Activated naive CD4-positive, alpha-beta T cell (primary cell): ENCODE measurements at places on chromosomes 6 and 20.

DNA sequence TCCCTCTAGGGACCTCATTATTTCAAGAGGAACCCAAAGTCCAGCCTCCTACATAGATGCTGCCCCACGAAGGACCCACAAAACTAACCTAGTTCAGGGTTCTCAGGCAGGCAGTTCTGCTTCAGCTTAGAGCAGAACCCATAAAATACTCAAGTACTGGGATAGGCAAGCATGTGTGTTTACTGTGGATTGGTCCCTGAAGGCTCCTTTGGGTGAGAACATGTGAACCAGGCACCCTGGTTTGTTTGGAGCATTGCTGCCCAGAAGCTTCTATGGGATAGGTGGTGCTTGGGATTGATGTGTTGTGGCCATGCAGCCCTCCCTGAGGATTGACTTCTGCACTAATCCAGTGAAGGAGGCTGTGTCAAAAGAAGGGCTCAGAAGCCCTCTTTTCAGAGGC lies 14.9 kb upstream of the EFHC1 start:
- no peak for DNase-seq

DNA sequence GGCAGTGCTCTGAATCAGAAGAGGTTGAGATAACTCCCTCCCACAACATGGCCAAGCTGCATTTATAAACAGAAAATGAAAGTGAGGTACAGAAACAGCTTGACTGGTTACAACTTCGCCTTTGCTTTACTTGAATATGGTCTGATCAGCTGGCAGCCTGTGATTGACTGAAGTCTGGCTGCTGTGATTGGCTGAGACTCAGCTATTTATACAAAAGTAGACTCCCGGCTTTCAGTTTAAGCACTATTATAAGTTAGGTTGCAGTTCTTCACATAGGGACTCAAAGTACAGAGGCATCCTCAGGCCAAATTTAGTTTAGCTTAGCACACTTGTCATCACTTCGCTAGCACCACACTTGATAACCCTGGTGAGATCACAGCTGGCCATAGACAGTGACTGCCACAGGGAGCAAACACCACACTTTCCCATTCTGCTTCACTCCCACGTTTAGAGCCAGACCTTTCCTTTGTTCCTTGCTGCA lies 362.6 kb downstream of the EPM2A start:
- DNase-seq: no peak

- no peak for DNase-seq
Observed at GRCh38 chr6:51025082-51025777, 206.6 kb downstream of the TFAP2B start.

GRCh38 chr6:127716465-127716864 lies 139.5 kb downstream of the C6orf58 start:
- DNase-seq: no peak

GRCh38 chr20:49696594-49696993 lies 17.1 kb downstream of the B4GALT5 start:
- DNase-seq: no peak

DNA sequence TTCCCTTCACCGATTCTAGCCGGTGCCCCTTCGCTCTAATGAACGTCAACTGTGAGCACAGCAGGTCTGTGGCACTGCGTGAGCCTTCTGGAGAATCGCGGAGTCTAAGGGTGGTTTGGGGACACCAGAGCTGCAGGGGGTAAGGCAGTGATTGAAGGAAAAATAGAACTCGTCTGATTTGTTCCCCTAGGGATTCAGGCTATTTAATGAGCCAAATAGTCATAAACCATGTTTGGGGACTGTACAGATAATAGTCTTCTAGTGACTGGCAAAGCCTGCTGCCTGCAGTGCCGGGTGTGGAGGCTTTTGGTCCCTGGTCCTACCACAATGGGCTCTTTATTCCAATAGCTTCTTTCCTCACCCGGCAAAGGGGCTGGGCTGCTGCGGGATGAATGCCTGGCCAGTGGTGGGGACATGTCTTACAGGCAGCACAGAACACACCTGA lies 11.1 kb upstream of the NTSR1 start:
- no peak for DNase-seq

- no peak for DNase-seq
Observed at GRCh38 chr6:156474507-156475120, 302.6 kb upstream of the ARID1B start.

GRCh38 chr6:125867483-125867942 lies 76.8 kb downstream of the NCOA7 start:
- DNase-seq: no peak

- no peak for DNase-seq
Observed at GRCh38 chr6:15399641-15400470, 154.0 kb downstream of the JARID2 start.

DNA sequence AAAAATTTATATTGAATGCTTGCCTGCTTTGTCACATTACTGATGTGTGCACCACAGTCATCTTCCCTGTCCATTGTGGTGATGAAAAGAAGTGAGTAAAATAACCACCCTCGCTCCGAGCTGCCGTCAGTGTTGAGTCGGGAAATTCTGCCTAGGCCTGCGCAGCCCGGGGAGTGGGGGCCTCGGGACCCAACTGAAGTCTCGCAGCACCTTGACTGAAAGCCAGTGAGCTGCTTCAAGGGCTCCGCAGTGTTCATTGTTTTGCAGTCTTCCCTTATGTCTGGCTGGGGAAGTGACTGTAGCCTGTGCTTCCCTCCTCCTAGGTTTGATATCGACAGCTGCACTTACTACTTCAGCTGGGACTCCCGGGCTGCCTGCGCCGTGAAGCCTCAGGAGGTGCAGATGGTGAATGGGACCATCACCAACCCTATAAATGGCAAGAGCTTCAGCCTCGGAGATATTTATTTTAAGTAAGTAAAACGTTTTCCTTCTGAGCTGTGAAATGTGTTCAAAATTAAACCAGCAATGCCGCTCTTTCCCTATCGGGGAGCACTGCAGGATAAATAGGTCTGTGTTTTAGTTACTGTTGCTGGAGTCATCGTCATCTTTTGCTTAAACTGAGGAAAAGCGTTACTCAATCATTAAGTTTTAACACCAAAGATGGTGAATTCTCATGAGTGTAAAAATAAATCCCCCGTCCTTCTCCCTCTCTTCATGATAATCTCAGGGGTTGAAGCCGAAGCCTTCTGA lies 32.7 kb upstream of the SLC22A1 start:
- no peak for DNase-seq
